ENCODE measurements at places on chromosomes 11 and 22. TPM values are rescaled to one million over a fixed set of nuclear protein-coding genes. Genes with fewer than 3 reads are reported as not detected.

Gene PTGDR2
- total RNA-seq = 0.52 TPM

Gene ACAD8
- total RNA-seq = 13.0 TPM

Gene CATSPER1
- total RNA-seq = not detected

Gene OR52N1
- not detected for total RNA-seq

Gene SCN2B
- 2.1 TPM for total RNA-seq

Gene GRIA4
- total RNA-seq = 14.1 TPM

Gene BAIAP2L2
- total RNA-seq = not detected

Gene B4GALNT4
- total RNA-seq = 5.2 TPM

Gene TMEM191C
- total RNA-seq = under 0.01 TPM

Gene ART1
- total RNA-seq = 2.1 TPM

Gene DEPDC7
- 9.9 TPM for total RNA-seq

Gene GLYAT
- not detected for total RNA-seq

Gene DAGLA
- total RNA-seq = 1.0 TPM

Gene SELENOO
- total RNA-seq = 4.7 TPM

Gene COMMD9
- total RNA-seq = 38.1 TPM

Gene EHF
- not detected for total RNA-seq

Gene SLC22A6
- not detected for total RNA-seq

Gene HEPN1
- total RNA-seq = not detected
